ENCODE measurements at places on chromosomes 13 and 19. TPM values are rescaled to one million over a fixed set of nuclear protein-coding genes. Genes with fewer than 3 reads are reported as not detected.
A peak's percentile ranks its signal among the peaks of the same experiment; 100 is the strongest.

GRCh38 chr13:109131698-109132257, 502.4 kb downstream of the MYO16 start:
- no peaks in the 10 kb centered on the region for H3K36me3 ChIP-seq
- DNase-seq = peak; percentile 46
- no peak overlapping the region for H3K4me3 ChIP-seq
- no peaks in the 10 kb centered on the region for H3K27me3 ChIP-seq
- no peak overlapping the region for H3K27ac ChIP-seq

- no peaks in the 10 kb centered on the region for H3K27me3 ChIP-seq
- DNase-seq = no peak
- no peaks in the 10 kb centered on the region for H3K4me1 ChIP-seq
Measured at GRCh38 chr13:67408798-67409197, 178.7 kb upstream of the PCDH9 start.

DNA sequence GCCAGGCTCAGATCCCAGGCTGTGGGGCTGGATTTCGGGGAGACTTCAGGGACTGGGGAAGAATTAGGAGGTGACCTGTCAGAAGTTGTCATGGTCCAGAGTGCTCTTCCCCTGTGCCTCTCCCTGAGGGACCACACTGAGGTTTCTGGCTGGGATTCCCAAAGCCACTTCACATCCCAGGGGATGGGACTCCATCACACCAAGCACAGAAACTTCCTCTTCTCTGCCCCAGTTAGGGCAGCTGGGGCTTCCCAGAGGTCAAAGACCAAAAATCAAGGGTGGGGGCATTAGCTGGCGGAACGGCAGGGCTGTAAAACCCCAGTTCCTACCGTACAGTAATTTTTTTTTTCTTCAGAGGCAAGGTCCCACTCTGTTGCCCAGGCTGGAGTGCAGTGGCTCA, 7.4 kb downstream of the FCER2 start:
- peaks cover 42% of the 10 kb centered on the region for H3K27me3 ChIP-seq
- H3K27ac ChIP-seq = no peak overlapping the region
- H3K4me3 ChIP-seq = no peak overlapping the region
- H3K4me1 ChIP-seq = no peaks in the 10 kb centered on the region
- H3K36me3 ChIP-seq = no peaks in the 10 kb centered on the region
- no peak for DNase-seq

- no peak overlapping the region for H3K4me3 ChIP-seq
- no peak overlapping the region for H3K27ac ChIP-seq
- no peaks in the 10 kb centered on the region for H3K36me3 ChIP-seq
- no peak for DNase-seq
- H3K27me3 ChIP-seq = no peaks in the 10 kb centered on the region
- no peaks in the 10 kb centered on the region for H3K4me1 ChIP-seq
Measured at GRCh38 chr13:21813110-21813509, 142.2 kb downstream of the FGF9 start.

DNA sequence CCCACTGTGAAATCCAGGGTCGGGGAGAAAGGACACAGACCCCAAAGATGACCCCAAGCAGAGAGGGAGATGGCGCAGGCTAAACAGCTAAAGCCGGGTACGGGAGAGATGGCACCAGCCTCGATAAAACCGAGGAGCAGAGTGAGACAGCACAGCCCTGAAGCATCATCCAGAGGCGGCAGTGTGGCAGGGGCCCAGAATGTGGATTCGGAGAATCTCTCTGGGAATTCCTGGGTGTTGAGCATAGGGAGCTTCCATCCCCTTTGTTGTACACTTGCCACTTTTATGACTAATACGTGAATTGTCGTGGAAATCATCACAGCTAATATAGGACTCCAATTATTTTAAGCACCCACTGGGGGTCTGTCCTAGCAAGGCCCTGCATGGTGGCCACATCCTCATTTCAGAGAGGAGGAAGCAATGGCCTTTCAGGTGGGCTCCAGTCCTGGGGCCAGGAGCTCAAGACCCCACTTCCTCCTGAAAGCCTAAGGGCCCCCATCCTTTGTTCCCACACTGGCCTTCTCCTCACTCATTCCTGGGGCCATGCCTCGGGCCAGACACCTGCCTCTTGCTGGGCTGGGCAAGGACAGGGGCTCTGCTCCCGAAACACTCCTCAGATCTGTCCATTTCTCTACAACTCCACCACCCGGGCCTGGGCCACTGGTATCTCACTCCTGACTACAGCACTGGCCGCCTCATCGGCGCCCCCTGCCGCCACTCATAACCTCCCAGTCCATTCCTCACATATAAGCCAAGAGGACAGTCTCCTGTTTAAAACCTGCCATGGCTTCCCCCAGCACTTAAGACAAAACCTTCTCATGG, 29.3 kb upstream of the ATP1A3 start:
- H3K4me3 ChIP-seq = no peak overlapping the region
- H3K27me3 ChIP-seq = no peaks in the 10 kb centered on the region
- peaks cover 19% of the 10 kb centered on the region for H3K4me1 ChIP-seq
- DNase-seq = no peak

- H3K27ac ChIP-seq = no peak overlapping the region
- no peaks in the 10 kb centered on the region for H3K36me3 ChIP-seq
- H3K4me1 ChIP-seq = no peaks in the 10 kb centered on the region
- H3K4me3 ChIP-seq = no peak overlapping the region
Measured at GRCh38 chr13:57604442-57604841, 27.1 kb upstream of the PCDH17 start.

DNA sequence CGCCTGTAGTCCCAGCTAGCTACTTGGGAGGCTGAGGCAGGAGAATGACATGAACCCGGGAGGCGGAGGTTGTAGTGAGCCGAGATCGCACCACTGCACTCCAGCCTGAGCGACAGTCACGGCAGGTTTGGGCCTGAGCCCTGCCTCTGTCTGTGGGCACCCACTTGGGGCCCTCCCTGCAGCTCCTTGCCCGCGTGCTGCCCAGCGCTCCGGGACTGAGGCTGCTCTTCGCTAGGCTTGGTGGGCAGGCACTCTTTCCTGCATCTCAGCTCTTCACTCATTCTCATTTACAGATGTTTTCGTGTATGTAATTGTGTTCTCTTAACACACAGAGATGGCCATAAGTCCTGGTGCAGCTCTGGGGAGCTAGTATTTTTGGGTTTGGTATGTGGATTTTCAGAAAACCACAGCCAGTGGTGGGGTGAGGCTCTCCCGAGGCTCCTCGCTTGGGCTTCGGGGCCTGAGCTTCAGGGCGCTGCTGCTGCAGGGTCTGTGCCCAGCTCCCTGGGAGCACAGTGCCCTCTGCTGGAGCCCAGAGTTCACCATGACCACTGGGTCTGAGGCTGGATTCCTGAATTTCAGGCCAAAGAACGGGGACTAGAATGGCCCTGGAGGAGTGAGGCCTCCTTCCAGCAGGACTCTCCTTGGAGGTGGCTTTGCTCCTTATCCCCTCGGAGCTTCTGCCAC, 15.2 kb downstream of the UPF1 start:
- DNase-seq = peak; percentile 79
- H3K4me3 ChIP-seq = no peak overlapping the region
- H3K4me1 ChIP-seq = peaks cover 81% of the 10 kb centered on the region
- no peaks in the 10 kb centered on the region for H3K27me3 ChIP-seq

GRCh38 chr19:58009301-58009665, 6.7 kb upstream of the ZNF606 start:
- H3K36me3 ChIP-seq = peaks cover 23% of the 10 kb centered on the region
- peak overlapping the region; percentile 39 for H3K4me3 ChIP-seq
- H3K4me1 ChIP-seq = peaks cover 5% of the 10 kb centered on the region

GRCh38 chr13:37651891-37652290, 53.3 kb upstream of the POSTN start:
- no peak for DNase-seq
- no peaks in the 10 kb centered on the region for H3K36me3 ChIP-seq
- no peaks in the 10 kb centered on the region for H3K4me1 ChIP-seq
- H3K4me3 ChIP-seq = no peak overlapping the region
- H3K27ac ChIP-seq = no peak overlapping the region

- no peak for DNase-seq
- no peaks in the 10 kb centered on the region for H3K36me3 ChIP-seq
- H3K4me3 ChIP-seq = no peak overlapping the region
- no peaks in the 10 kb centered on the region for H3K27me3 ChIP-seq
Measured at GRCh38 chr13:105773863-105774538, 761.5 kb downstream of the EFNB2 start.

DNA sequence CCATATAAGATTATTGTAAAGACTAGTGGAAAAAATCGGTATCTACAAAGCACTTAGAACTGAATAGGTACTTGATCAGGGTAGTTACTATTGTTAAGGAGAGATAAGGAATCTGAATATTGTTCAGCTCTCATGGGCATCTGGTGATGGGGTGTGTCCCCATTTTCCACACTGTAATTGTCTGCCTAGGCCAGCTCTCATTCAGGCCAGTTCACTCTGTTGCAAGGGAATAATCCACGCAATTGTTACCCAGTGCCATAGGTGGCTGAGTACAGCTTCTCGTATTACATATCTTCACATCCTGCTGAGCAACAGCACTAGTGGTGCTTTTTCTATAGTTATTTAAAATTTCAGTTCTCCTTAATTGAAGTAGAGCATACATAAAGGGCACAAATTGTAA, 45.6 kb upstream of the C13orf42 start:
- H3K4me3 ChIP-seq = no peak overlapping the region
- no peak for DNase-seq
- H3K27me3 ChIP-seq = no peaks in the 10 kb centered on the region
- H3K36me3 ChIP-seq = no peaks in the 10 kb centered on the region
- H3K27ac ChIP-seq = no peak overlapping the region

GRCh38 chr19:41413947-41414346, 13.2 kb downstream of the B3GNT8 start:
- no peaks in the 10 kb centered on the region for H3K27me3 ChIP-seq
- H3K27ac ChIP-seq = no peak overlapping the region
- peaks cover 71% of the 10 kb centered on the region for H3K36me3 ChIP-seq
- no peak overlapping the region for H3K4me3 ChIP-seq
- peaks cover 30% of the 10 kb centered on the region for H3K4me1 ChIP-seq

Gene CRB3
- total RNA-seq = not detected

Gene GRK1
- not detected for total RNA-seq

Gene KCNRG
- total RNA-seq = 0.21 TPM

Gene TSC22D1
- 160 TPM for total RNA-seq

Gene GRIK5
- total RNA-seq = 5.9 TPM

All from heart left ventricle (tissue), 16 donors.